Calu3 (cell line): ENCODE measurements at places on chromosomes 1 and 21. TPM values are rescaled to one million over a fixed set of nuclear protein-coding genes. Genes with fewer than 3 reads are reported as not detected.

- no peaks in the 10 kb centered on the region for H3K36me3 ChIP-seq
- no peak for DNase-seq
- no peak overlapping the region for H3K27ac ChIP-seq
- H3K4me1 ChIP-seq = no peaks in the 10 kb centered on the region
These were observed 144.9 kb downstream of the HIVEP3 start for GRCh38 chr1:41773842-41774241.

Gene NDUFV3
- 29.8 and 31.1 TPM in 2 replicates for total RNA-seq

GRCh38 chr1:6330410-6330911 lies 63.1 kb downstream of the ACOT7 start:
- no peak overlapping the region for H3K4me3 ChIP-seq
- H3K27me3 ChIP-seq = no peaks in the 10 kb centered on the region
- H3K4me1 ChIP-seq = no peaks in the 10 kb centered on the region
- H3K36me3 ChIP-seq = no peaks in the 10 kb centered on the region
- H3K27ac ChIP-seq = no peak overlapping the region
- no peak for DNase-seq

GRCh38 chr21:32590130-32590529 lies 4.8 kb upstream of the TCP10L start:
- H3K4me1 ChIP-seq = no peaks in the 10 kb centered on the region
- H3K4me3 ChIP-seq = no peak overlapping the region
- H3K27ac ChIP-seq = no peak overlapping the region
- no peak for DNase-seq

DNA sequence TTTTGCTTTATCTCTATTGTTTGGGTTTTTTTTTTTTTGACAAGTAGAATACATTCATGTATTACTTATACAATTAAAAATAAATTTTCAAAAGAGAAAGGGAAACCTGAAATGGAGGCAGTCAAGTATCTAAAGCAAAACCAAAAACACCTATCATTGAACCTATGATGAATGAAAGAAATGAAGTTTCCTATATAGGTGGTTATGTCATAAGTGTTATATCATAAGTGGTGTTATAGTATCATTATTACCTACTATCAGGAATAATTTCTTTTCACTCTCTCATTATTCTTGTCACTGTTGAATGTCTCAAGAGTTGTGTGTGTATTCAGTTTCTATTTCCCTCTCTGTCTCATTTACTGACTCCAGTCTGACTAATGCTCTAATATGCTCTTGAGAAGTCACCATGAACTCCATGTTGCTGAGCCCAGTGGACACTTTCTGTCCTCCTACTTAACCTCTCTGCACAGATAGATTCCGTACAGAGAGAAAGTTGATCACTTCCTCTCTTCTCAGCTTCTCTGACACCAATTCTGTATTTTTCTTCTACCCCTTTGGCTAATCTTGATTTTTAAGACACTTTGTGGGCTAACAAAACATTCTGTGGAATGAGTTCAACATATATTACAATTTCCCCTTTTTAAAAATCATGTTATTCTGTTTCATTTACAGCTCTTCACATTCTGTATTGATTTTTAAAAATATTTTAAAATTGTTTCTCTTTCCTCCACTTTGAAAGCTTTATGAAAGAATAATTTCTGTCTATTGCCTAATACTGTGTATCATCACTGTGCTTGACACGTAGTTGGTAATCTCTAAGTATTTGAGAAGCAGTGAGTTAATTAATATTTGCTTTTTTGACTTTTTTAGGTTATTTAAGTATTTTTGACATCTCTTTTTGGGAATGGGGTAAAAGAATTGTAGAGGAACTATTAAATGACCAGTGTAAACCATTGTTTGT lies 50.1 kb downstream of the RASAL2 start:
- H3K4me1 ChIP-seq = peaks cover 24% of the 10 kb centered on the region
- no peak for DNase-seq
- peak overlapping the region; percentile 45 for H3K27ac ChIP-seq
- no peak overlapping the region for H3K4me3 ChIP-seq
- H3K36me3 ChIP-seq = no peaks in the 10 kb centered on the region

DNA sequence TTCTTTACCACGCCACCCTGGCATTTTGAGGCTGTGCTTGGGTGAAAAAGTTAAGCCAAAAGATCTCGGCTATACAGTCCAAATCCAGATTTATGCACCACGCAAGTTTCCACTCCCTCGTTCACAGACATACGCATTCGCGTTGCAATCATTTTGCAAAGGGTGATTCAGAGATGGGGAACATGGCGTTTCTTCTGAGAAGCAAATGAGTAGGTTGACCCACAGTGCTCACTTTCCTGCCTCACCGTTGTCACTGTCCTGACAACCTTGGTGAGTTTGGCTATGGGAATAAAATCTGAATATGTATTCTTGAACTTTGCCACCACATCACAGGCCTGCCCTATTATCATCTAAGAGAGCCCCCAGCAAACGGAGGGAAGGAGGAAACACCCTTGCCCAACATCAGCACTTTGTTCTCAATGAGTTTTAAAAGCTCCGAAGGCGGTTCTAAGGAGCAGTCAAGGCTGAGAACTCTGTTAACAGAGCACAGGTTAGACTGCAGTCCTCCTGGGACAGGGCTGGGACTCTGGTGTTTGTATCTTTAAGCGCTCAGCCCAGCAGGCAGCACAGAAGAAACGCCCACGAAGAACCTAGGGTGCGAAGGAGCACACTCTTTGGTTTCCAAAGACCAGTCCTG lies 86.4 kb downstream of the RUNX1 start:
- no peak overlapping the region for H3K27ac ChIP-seq
- peaks cover 41% of the 10 kb centered on the region for H3K4me1 ChIP-seq
- H3K4me3 ChIP-seq = no peak overlapping the region
- no peak for DNase-seq
- H3K36me3 ChIP-seq = no peaks in the 10 kb centered on the region

DNA sequence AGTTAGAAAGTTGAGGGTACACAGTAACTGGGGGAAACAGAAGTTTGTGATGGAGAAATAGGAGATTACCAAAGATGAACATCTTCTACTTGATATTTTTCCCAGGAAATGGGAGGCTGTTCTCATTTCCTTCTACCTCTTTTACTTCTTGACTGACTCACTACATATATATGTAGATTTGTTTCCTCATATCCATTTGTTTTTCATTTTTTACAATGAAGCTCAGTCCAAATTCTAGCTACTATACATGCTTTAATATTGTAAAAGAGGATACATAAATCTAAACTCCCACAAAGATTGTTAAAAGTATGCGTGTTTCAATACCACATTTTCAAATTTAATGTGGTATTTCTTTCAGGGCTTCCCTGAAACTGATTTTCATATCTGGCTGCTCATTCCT lies 366.6 kb upstream of the NCAM2 start:
- no peaks in the 10 kb centered on the region for H3K36me3 ChIP-seq
- H3K27me3 ChIP-seq = no peaks in the 10 kb centered on the region
- H3K4me3 ChIP-seq = no peak overlapping the region
- no peaks in the 10 kb centered on the region for H3K4me1 ChIP-seq
- H3K27ac ChIP-seq = no peak overlapping the region

Gene CNTN2
- total RNA-seq = not detected in 2 replicates

Gene FBLIM1
- 25.6 and 26.8 TPM in 2 replicates for total RNA-seq

DNA sequence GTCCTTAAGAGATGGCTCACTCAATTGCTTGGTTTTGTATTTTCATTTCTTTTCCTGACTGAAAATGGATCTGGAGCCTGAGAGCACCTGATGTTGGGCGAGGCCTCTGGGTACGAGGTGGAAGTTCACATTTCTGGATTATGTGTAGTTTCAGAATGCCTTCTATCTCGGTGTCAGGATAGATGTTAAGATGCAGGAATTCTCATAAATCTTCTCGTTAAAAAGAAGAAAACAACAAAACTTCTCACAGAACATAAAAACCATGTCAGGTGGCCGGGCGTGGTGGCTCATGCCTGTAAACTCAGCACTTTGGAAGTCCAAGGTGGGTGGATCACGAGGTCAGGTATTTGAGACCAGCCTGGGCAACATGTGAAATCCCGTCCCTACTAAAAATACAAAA lies 101.8 kb downstream of the RHOU start:
- no peak overlapping the region for H3K27ac ChIP-seq
- H3K36me3 ChIP-seq = peaks cover 17% of the 10 kb centered on the region
- no peak overlapping the region for H3K4me3 ChIP-seq
- DNase-seq = no peak

Gene MYBPH
- not detected in 2 replicates for total RNA-seq

Gene OR2W3
- total RNA-seq = not detected in 2 replicates

- H3K36me3 ChIP-seq = peaks cover 33% of the 10 kb centered on the region
- peaks cover 8% of the 10 kb centered on the region for H3K4me1 ChIP-seq
- H3K27me3 ChIP-seq = no peaks in the 10 kb centered on the region
These were observed 18.2 kb downstream of the CENPF start for GRCh38 chr1:214621236-214621635.

Gene KLHDC9
- 5.3 and 7.0 TPM in 2 replicates for total RNA-seq

- H3K27ac ChIP-seq = no peak overlapping the region
- no peaks in the 10 kb centered on the region for H3K4me1 ChIP-seq
- no peaks in the 10 kb centered on the region for H3K27me3 ChIP-seq
- no peaks in the 10 kb centered on the region for H3K36me3 ChIP-seq
- no peak overlapping the region for H3K4me3 ChIP-seq
These were observed 32.1 kb downstream of the HTR6 start for GRCh38 chr1:19696820-19697219.

DNA sequence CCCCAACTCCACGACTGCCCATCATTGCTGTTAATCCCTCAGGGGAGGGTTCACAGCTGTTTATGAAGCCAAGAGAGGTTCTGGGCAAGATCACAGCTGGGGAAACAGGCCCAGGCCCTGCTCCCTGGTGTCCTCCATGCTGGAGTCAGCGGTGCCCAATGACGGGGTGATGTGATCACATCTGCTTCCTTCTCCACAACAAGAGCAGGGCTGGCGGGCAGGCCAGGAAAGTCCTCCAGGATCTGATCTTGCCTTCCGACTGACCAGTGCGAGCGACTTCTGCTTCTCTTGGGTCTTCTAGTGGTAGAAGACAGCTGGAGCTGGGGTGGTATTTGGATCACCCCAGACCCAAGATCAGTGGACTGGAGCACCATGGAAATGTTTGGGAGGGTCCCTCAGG lies 951 bp upstream of the LINGO4 start:
- H3K27ac ChIP-seq = no peak overlapping the region
- H3K27me3 ChIP-seq = peaks cover 71% of the 10 kb centered on the region
- no peaks in the 10 kb centered on the region for H3K36me3 ChIP-seq
- H3K4me3 ChIP-seq = no peak overlapping the region
- H3K4me1 ChIP-seq = no peaks in the 10 kb centered on the region

Gene SLC66A1
- 10.0 and 13.1 TPM in 2 replicates for total RNA-seq

Gene LY9
- total RNA-seq = not detected in 2 replicates

Gene KCNN3
- total RNA-seq = 0.27 TPM in 1 of 2 replicates, not detected in the other

- H3K36me3 ChIP-seq = no peaks in the 10 kb centered on the region
- H3K4me1 ChIP-seq = peaks cover 10% of the 10 kb centered on the region
- H3K27me3 ChIP-seq = no peaks in the 10 kb centered on the region
- no peak for DNase-seq
These were observed 73.6 kb downstream of the CYYR1 start for GRCh38 chr21:26499495-26499894.

Gene CTXND2
- total RNA-seq = not detected in 2 replicates

Gene PHLDA3
- 31.1 and 36.7 TPM in 2 replicates for total RNA-seq

GRCh38 chr1:47885062-47885830 lies 111.9 kb downstream of the TRABD2B start:
- H3K27me3 ChIP-seq = peaks cover 13% of the 10 kb centered on the region
- H3K4me1 ChIP-seq = no peaks in the 10 kb centered on the region
- no peak overlapping the region for H3K4me3 ChIP-seq
- no peak overlapping the region for H3K27ac ChIP-seq

Gene SFN
- 74.5 and 103 TPM in 2 replicates for total RNA-seq

GRCh38 chr1:112453876-112454275 lies 54.9 kb upstream of the WNT2B start:
- H3K36me3 ChIP-seq = peaks cover 17% of the 10 kb centered on the region
- H3K27ac ChIP-seq = no peak overlapping the region
- H3K4me1 ChIP-seq = peaks cover 9% of the 10 kb centered on the region
- H3K4me3 ChIP-seq = no peak overlapping the region

- no peak overlapping the region for H3K4me3 ChIP-seq
- H3K27me3 ChIP-seq = no peaks in the 10 kb centered on the region
- peaks cover 10% of the 10 kb centered on the region for H3K36me3 ChIP-seq
- H3K4me1 ChIP-seq = no peaks in the 10 kb centered on the region
- no peak overlapping the region for H3K27ac ChIP-seq
These were observed 41.7 kb downstream of the PRKCZ start for GRCh38 chr1:2091611-2092604.
